Stimulated activated CD8-positive, alpha-beta memory T cell treated with anti-CD3 and anti-CD28 coated beads, Interleukin-2, amount 100 ng/mL, for 1 hour (primary cell): ENCODE measurements at places on chromosomes 12 and 14.

DNA sequence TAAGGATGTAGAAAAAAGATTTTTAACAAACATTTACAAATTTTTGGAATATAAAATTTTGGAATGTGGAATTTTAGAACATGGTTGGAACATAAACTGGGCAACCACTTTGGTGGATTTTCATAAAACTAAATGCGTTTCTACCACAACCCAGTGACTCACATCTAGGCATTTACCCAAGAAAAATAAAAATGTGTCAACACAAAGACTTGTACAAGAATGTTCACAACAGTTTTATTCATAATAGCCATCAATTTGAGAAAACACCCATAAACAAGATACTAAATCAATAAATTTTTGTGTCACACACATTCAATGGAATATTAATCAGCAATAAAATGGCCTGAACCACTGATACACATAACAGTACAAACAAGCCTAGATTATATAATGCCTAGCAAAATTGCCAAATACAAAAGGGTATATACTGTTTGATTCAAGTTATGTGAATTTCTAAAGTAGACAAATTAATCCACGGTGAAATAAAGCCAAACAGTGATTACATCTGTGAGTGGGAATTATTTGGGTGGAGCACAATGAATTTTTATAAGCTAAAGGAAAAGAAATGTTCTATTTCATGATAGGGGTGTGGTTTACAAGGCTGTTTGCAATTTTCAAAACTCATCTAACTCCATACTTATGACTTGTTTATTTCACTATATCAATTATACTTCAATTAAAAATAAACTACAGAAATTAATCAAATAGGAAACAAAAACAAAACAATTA lies 415.2 kb upstream of the OR4E1 start:
- no peak for DNase-seq

DNA sequence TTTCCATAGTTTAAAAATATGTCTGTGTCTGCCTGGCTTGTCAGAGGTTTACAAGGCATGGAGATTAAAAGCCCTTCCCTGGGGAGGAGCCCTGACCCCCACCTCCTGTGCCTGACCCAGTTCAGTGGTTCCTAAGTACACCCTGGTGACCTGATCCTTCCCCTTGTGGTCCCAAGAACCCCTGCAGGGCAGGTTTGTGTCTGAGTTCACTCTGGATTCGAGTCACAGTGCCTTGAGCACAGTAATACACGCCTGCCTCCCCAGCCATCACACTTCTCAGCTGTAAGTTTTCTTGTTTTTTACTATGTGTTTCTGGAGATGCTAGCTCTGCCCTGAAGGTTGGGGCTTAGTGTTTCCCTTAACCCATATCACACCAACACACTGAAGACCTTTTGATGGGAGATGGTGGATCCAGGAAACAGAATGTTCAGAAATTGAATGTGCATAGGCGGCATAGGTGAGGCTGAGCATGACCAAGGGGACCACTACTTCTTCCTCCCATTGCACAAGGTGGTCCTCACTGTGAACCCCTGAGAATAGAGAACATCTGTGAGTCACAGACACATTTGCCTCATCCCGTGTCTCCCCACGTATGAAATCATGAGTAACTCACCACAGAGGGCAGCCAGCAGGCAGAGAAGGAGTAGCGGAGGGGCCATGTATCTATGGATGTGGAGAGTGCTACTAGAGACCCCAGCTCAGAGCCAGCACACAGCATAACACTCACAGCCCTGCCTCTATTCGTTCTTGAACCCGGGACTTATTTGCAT lies 962.9 kb downstream of the TMEM121 start:
- no peak for DNase-seq

GRCh38 chr12:98438656-98439230 lies 76.6 kb upstream of the TMPO start:
- no peak for DNase-seq

DNA sequence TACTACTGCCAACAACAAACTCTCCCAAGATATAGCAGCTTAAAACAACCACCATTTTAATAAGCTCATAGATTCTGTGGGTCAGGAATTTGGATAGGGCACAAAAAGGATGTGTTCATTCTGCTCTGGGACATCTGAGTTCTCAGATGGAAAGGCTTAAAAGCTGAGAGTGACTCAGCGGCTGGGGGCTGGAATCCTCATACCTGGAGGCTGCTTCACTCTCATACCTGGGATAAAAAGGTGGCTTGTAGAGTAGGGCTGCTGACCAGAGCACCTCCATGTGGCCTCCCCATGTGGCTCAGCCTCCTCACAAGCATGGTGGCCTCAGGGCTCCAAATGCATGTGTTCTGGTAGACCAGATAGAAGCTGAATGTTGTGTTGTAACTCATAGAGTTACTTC lies 20.2 kb upstream of the PELI2 start:
- no peak for DNase-seq

GRCh38 chr14:81312289-81312876 lies 87.7 kb downstream of the STON2 start:
- no peak for DNase-seq
